ENCODE measurements at places on chromosomes 11 and 22.

DNA sequence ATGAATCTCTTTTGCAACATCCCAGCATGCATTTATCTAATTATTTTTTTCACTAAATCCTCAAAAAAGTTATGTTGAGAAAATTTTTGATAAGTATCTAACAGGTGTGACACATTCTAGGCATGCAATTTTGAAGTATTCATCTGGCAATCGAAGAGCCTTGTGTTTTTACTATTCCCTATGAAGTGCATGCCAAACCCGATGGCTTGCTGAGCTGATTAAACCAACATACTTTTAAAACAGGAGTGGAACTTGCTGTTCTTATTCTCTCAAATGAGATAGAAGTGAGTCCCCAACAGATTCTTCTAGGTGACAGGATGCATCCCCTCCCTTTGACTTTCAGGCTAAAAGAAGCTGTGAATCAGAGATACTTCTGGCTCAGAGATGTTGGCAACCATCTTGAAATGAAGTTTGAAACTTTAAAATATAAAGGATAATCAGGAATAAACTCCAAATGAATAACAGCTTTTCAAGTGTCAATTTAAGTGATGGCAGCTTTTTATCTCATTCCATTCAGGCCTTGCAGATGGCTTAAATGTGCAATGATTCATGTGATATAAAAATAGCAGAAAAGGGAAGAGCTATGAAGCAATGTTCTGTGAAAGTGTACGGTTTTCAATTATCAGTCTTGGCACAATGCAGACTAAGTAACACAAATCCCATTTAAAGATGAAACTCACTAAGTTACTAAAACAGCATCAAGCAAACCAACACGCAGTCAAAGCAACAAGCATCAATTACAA, 67.7 kb downstream of the APOL5 start:
- no peak for DNase-seq
- no peaks in the 10 kb centered on the region for H3K4me1 ChIP-seq

DNA sequence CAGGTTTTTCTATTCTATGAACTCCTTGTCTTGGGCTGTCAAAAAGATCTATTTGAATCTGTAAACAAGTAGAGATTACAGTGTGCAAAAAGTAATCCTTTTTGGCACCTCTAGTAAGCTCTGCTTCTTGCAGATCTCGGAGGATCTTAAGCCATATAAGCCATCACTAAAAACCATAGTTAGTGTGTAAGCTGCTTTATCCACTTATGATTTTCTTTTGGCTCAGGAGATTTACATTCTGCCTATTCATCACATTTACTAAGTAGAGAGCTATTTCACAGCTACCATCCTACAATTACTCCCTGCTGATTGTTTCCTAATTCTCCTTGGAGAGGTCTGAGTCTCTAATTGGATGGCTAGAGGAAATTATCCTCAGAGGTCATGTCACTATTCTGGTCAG, 385.7 kb downstream of the AASDHPPT start:
- H3K36me3 ChIP-seq: no peaks in the 10 kb centered on the region
- DNase-seq: no peak
- no peaks in the 10 kb centered on the region for H3K4me1 ChIP-seq
- no peak overlapping the region for H3K27ac ChIP-seq
- H3K4me3 ChIP-seq: no peak overlapping the region

DNA sequence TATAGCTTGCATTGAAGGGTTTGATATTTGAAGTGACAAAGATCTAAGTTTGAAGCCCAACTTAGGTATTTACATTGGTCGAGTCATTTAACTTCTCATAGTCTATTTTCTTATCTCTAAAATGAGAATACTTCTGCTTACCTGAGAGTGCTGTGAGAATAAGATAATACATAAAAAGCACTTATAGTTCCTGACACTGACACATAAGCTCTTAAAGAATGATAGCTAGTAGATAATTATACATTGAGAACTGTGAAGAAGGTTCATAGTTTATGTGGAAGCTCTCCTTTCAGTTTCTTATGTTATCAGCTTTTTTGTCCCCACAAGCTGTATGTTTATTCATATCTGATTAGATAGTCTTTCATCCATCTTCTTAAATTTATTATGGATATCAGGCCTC, 4.8 kb downstream of the PPME1 start:
- H3K4me3 ChIP-seq: no peak overlapping the region
- DNase-seq: no peak
- H3K4me1 ChIP-seq: peaks cover 36% of the 10 kb centered on the region
- H3K27me3 ChIP-seq: no peaks in the 10 kb centered on the region

- no peak for DNase-seq
- peak overlapping the region; percentile 16 for H3K27ac ChIP-seq
These were observed 13.2 kb downstream of the PPFIBP2 start for GRCh38 chr11:7527029-7527428.

DNA sequence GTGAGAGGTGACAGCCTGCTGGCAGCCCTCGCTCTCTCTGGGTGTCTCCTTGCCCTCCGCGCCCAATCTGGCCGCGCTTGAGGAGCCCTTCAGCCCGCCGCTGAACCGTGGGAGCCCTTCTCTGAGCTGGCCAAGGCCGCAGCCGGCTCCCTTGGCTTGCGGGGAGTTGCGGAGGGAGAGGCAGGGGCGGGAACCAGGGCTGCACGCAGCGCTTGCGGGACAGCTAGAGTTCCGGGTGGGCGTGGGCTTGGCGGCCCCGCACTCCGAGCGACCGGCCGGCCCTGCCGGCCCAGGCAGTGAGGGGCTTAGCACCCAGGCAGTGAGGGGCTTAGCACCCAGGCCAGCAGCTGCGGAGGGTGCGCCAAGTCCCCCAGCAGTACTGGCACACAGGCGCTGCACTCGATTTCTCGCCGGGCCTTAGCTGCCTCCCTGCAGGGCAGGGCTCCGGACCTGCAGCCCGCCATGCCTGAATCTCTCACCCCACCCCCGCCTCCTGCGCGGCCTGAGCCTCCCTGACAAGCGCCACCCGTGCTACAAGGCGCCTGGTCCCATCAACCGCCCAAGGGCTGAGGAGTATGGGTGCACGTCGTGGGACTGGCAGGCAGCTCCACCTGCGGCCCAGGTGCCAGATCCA, 1526.1 kb downstream of the FAM181B start:
- DNase-seq: no peak
- no peak overlapping the region for H3K4me3 ChIP-seq
- no peaks in the 10 kb centered on the region for H3K4me1 ChIP-seq
- no peaks in the 10 kb centered on the region for H3K27me3 ChIP-seq
- no peaks in the 10 kb centered on the region for H3K36me3 ChIP-seq
- H3K27ac ChIP-seq: no peak overlapping the region

DNA sequence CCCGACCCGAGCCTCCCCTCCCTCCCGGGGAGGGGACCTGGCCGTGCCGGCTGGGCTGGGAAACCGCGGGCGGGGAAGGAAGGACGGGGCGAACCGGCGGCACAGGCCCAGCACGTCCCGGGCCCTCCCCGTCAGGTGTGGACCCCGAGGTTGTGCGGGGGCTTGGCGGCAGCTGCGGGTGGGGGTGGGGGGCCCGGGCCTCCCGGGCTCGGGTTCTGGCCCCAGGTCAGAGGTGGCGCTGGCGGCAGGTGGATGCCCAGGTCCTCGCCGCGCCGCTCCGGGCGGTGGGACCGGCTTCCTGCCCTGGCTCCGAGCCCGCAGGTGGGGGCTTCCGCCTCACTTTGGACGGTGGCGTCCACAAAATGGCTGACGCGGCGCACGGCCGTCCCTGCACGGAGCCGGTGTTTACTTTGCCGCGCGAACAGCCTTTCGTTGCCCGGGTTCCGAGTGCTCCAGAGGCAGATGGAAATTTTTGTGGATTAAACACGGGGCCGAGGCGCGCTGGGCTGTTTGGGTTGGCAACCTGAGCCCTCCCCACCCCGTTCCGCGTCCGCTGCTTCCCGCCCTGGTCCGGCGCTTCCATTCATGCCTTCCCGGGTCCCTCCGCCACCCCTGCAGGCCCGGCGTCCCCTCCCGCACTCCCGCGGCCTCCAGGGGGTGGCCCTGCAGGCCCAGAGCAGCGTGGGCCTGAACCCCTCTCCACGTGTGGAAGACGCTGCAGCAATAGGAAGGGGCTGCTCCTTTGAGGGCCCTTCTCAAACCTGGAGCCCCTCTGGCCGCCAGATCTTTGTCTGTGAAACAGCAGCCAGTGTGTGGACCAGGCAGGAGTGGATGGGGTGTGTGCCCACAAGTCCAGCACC, 92.0 kb upstream of the KCNQ1OT1 start:
- DNase-seq: peak; percentile 72
- no peaks in the 10 kb centered on the region for H3K36me3 ChIP-seq
- H3K27me3 ChIP-seq: no peaks in the 10 kb centered on the region
- H3K27ac ChIP-seq: peak overlapping the region; percentile 88
- H3K4me3 ChIP-seq: peak overlapping the region; percentile 65

GRCh38 chr11:27300974-27301373, 62.0 kb downstream of the CCDC34 start:
- no peak overlapping the region for H3K27ac ChIP-seq
- peaks cover 25% of the 10 kb centered on the region for H3K27me3 ChIP-seq
- DNase-seq: no peak
- peaks cover 8% of the 10 kb centered on the region for H3K4me1 ChIP-seq

DNA sequence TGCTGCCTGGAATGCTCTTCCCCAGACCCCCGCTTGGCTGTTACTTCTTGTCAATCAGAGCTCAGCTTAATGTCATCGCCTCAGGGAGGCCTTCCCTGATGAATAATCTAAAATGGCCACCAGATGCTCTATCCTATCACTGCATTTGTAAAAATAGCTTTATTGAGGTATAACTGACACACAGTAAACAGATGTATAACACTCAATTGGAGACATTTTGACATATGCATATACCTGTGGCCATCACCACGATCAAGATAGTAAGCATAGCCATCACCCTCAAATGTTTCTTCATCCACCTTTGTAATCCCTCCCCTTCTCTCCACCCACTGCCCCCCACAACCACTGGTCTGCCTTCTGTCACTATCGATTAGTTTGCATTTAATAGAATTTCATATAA, 36.6 kb upstream of the NECTIN1 start:
- peaks cover 55% of the 10 kb centered on the region for H3K27me3 ChIP-seq
- no peaks in the 10 kb centered on the region for H3K4me1 ChIP-seq
- H3K36me3 ChIP-seq: no peaks in the 10 kb centered on the region
- no peak overlapping the region for H3K4me3 ChIP-seq
- no peak for DNase-seq
- no peak overlapping the region for H3K27ac ChIP-seq

Data from activated T-cell treated with anti-CD3 and anti-CD28 coated beads, Interleukin-2, amount 50 U/mL, for 24 hours (primary cell).